ENCODE measurements at places on chromosomes 2 and 18.

DNA sequence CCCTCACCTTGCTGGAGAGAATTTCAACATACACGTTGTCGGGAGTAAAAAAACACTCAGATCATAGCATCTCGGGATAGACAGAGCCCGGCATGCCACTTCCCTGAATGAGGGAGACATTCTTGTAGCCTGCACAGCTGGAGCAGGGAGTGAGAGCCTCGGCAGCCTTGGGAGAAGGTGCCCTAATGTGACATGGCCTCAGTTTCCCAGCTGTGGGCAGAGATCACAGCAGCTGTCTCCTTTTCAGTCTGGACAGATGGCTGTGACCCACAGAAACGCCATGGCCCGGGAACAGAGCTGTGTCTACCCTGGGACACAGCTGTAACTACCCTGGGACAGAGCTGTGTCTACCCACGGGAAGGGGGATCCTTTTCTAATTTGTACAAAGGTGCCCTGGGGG is 55.9 kb downstream of the HS1BP3 start:
- no peak for DNase-seq

- DNase-seq: no peak
Observed at GRCh38 chr2:98477036-98477435, 32.4 kb downstream of the INPP4A start.

- no peak for DNase-seq
Observed at GRCh38 chr18:34744569-34744968, 34.5 kb downstream of the DTNA start.

GRCh38 chr2:199458806-199459285 is 1.1 kb upstream of the SATB2 start:
- DNase-seq: no peak

GRCh38 chr2:14424478-14425390 is 207.8 kb upstream of the LRATD1 start:
- no peak for DNase-seq

DNA sequence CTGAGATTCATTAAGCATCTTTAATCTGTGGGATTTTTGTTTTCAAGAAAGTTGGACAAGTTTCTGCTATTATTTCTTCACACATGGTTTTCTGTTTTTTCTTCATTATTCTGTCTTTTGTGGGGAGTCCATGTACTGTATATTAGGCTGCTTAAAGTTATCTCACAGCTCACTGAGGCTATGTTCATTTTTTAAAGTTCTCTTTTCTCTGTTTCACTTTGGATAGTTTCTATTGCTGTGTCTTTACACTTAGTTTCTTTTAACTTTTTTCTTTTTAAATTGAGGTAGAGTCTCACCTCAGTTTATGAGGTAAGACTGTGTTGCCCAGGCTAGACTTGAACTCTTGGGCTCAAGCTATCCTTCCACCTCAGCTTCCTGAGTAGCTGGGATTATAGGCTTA is 8.6 kb downstream of the OSBPL6 start:
- no peak for DNase-seq

GRCh38 chr2:43159797-43160196 is 66.6 kb downstream of the ZFP36L2 start:
- DNase-seq: no peak

DNA sequence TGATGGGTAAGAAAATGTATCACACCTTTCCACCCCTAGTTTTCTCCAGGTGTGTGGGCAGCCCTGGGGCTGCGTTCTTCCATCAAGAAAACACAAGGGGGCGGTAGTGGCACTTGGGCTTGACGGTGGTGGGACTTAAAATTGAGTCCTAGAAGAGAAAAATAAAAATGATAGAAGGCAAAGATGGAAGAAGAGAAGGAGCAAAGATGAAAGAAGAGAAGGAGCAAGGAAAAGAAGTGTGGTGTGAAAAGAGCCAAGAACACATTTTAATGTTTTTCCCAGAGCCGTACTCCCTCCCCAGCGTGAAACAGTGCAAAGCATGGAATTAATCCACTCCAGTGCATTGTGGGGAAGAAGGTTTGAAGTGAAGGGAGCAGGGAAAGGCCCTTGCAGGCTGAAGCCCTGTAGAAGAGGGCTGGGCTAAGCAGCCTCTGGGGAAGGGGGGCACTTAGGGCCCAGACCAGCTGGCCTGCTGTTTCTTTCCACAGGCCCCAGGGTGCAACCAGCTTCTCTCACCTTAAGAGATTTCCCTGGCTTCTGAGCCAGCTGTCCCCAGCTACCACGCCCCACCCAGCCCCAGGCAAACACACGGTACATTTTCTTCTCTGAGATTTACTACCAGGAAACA is 256.8 kb downstream of the RNF152 start:
- DNase-seq: no peak

DNA sequence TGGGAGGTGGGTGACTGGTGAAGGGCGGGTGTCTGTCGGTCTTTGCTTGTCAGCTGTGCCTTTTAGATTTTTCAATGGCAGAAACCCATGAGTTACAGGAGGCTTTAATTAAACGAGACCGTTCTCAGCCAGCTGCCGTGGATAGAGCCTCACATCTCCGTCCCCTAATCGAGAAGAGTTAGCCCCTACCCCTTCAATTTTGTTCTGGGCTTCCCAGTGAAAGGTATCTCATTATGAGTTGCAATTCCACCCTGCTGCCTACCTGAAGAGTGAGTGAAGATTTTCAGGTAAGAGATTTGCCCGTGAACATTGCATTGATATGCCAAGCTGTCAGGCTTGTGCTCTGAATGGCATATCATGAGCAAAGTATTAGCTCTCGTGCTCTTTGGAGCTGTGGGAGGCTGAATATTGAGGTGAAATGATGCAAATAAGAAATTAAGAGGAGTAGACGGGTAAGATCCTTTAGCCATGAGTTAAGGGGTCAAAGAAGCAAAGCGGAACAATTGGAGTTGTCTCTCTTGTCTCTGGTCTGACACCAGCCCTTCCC is 118.7 kb upstream of the MSTN start:
- no peak for DNase-seq

- no peak for DNase-seq
Observed at GRCh38 chr2:14647714-14648113, 15.2 kb downstream of the LRATD1 start.

DNA sequence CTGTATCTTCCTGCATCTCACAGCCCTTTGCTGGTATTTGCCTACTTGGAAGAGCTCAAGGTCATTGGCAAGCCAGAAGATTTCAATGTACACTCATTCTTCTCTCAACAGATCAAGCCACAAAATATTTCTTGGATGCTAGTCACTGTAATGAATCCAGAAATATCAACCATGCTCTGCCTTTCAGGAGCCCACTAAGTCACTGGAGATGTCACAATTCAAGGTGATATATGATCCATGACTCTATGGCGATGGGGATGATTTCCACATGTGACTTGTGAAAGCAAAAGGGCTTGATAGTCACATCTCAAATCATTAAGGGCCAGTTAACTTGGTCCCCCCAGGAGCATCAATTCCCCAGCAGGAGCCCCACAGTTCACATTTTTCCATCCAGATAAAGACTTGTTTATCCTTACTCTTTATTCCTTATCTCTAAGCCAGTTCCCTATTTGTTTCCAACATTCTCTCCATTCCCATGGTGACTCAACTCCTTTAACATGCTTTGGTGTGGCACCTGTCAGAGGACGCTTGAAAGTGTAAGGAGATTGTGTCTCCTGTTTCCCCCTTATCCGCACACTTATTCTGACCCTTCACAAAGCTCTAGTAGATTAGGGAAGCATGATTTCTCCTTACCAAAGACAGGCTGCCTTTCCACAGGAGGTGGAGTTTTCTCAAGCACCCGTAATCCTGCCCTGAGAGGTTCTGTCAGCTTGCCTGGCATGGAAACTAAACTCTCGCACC is 15.8 kb downstream of the PKDCC start:
- no peak for DNase-seq

DNA sequence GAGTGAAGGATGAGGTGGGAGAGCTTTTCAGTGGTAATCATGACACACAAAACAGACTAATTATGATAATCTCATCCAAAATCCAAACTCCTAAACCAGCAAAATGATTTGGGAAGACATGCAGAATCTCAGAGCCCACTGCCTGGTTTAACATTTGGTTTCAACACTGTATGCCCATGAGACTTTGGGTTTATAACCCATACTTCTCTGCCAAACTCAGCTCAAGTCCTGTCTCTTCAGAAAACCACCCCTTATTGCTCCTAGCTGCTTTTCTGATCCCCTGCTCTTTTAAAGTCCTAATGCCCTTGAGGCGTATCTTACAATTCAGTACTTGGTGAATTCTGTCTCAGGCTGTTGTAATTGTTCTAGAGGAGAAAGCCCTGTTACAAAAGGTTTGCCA is 593.0 kb upstream of the ID2 start:
- no peak for DNase-seq

DNA sequence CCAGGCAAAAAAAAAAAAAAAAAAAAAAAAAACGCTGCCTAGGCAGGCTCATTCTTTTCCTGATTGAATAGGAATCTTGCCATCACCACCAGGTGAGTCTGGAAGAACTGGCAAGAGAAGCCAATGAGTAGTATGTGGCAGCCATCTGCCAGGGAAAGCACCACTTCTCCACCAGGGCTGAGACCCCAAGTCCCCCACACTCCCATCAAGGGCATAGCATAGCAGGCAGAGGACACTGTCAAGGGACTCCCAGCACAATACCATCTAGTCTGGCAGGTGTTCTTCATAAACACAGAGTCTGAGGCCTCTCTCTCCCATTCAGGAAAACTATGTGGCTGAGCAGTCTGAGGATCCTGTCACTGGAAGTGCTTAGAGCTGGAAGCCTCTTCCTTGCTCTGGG is 538.1 kb upstream of the DSEL start:
- no peak for DNase-seq

GRCh38 chr2:5057891-5058351 is 634.3 kb upstream of the SOX11 start:
- no peak for DNase-seq

DNA sequence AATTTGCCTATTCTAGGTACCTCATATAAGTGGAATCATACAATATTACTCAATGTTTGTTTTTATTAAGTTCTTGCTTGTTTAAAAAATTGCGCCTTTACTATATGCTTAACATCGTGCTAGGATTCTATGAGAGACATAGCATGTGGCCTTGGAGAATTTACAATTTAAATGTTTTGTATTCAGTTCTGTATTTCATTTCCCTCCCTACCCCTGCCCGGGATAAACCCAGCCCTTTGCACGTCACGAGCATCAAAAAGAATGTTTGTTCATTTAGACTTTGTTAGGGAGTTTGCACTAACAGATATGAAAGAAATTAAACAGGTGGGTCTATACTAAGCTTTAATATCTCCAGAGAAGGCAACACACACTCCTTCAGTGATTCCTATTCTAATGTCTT is 75.7 kb downstream of the C18orf54 start:
- DNase-seq: no peak

GRCh38 chr2:136016836-136017235 is 31.4 kb upstream of the DARS1 start:
- DNase-seq: no peak

DNA sequence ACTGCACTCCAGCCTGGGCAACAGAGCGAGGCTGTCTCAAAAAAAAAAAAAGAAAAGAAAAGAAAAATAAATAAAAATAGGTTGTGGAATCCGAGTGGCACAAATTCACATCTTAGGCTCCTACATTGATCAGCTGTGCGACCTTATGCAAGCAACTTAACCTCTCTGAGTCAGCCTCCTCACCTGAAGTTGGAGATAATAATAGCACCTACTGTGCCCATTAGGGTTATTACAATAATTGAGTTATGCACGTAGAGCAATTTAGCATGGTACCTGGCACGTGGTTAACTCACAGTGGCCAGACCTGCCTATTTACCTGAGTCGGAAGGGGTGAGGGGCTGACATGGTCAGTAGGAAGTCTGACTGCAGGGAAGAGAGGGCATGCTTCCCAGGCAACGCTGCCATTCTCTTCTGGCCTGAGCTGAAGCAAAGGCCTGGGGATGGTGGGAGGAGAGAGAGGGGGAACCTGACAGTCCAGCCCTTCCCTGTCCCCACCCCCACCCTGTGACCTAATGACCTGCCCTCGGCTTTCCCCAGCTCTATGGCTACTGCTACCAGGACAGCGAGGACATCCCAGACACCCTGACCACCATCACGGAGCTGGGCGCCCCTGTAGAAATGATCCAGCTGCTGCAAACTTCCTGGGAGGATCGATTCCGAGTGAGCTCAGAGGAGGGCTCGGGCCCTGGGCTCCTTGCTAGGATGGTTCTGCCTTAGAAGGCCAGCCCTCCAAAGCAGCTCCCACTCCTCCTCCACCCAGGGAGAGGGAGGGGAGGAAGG is 5.1 kb downstream of the PKDCC start:
- DNase-seq: no peak

DNA sequence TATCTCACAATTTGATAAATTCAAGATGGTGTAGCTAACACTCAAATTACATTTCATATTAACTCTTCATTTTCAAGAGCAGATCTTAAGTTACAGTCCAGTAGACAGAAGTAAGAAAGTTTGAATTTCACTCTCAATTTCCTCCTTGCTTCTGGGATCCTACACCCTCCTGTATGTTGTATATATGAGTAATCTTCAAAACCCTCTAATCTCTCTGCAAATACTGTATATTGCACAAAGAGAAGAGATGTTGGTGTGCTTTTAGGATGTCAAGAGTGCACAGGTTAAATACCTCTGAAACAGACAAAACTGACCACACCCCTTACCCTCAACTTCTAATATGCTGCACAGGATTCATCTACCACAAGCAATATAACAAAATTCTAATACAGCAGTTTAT is 6.7 kb downstream of the CHST9 start:
- no peak for DNase-seq

DNA sequence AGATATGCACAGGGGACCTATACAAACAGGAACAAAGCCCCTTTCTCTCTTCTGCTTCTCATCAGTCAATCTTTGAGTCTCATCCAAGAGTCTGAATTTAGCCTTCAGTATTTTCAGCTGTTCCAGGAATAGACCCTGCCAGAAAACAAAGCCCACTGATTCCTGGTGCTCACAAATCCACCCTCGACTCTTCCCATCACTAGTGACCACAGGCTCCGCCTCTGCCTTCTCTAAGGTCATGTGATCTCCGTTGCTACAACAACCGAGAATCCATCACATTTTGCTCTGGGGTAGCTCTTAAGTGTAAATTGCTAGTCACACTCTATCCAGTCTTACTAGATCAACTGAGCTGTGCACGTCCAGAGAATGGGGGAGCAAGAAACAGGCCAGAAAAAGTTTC is 46.4 kb upstream of the SPTBN1 start:
- no peak for DNase-seq
